ENCODE measurements at places on chromosomes 16 and 17.
A peak's percentile ranks its signal among the peaks of the same experiment; 100 is the strongest.

DNA sequence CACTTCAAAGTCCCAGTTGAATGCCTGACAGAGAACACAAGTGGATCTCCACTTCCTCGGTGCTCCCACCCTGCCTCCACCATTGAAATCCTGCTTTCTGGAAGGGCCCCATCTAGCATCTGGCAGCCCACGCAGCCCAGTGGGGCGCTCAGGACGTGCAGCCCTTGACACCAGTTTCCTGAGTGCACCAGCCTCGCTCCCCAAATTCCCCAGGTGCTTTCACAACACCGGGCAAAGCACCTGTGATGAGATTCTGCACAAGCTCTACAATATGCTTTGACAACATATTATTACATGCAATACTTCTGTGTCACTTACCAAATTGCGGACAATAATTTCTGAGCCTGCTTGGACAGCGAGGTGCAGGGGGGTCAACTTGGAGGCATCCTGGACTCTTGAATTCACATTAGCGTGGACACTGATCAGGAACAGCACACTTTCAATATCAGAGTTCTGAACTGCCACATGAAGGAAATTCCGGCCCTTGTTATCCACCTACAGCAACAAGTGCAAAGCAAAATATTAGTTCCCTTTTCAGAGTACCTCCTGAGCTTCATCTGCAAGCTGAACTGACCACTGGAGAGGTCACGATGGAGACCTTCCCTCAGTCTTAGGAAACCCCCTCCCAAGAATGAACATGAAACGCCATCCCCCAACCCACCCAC is 33.9 kb downstream of the CYB5D2 start:
- no peak for DNase-seq

- DNase-seq = no peak
Observed at GRCh38 chr17:41340934-41341861, 9.4 kb downstream of the KRT33A start.

DNA sequence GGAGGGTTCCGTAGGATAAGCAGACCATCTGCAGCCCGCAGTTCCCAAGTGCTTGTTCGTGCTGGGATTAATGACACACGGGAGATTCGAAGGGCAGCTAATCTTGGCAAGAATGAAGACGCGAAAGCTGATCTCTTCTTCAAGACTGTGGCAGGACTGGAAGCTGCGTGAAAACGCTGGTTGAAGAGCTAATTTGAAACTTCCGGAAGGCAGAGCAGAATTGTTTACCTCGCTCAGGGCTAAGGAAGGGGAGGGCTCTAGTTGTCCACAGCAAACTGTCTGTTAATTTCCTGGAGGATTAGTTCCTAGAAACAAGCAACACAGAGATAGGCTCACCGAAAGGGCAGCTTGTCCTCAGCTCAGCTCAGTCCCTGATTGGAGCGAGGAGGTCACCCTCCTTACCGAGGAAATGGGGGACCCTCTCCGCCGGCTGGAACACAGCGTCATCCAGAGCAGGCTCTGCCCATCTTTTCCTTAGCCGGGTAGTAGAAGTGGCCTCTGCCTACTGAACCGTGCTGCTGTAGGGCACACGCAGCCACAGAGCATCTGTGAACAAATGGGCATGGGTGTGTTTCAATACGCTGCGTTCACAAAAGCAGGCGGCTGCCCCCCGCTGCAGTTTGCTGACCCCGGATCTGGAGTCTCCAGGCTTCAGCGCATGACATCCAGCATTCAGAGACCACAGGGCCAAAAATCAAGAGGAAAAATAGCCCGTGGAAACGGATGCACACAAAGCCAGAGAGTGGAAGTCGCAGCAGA is 16.7 kb upstream of the BAIAP2 start:
- no peak for DNase-seq

DNA sequence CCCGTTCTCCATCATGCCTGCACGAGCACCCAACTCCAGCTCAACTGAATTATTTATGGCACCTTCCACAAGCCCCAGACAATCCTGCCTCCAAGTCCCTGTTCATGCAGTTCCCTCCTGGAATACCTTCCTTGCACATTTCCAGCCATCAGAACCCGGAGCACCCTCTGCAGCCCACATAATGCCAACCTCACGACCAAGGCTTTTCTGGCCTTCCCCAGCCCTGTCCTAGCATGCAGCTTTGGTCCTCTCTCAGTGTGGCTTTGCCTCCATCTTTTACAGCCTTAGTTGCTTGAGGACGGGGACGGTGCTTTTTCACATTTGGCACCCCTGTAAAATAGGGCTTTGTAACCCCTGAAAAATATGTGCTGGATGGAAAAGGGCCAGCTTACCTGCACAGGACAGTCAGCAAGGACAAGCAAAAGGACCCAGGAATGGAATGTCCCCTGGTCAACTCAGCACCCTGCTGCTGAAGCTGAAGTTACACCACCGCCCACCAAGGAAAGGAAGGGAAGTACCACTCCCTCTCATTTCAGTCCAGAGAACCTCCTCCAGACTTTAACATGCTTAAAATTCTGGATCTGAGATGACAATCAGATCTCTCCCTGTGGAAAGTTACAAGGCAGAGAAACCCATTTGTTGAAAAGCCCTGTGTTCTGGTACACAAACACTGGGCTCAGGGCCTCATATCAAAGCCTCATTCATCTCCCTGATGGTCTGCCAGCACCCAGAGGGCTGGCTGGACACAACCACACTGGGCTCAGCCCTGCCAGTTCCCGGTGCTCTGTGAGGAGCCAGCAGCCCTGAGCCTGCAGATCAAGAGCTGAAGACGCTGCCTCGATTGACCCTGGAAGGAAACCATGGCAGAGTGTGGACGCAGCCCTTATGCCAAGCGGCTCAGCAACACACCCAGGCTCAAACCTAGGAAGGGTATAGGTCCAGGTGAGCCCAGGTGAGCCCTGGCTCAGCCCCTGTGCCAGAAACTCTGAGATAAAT is 2.9 kb downstream of the SLC39A11 start:
- no peak for DNase-seq

DNA sequence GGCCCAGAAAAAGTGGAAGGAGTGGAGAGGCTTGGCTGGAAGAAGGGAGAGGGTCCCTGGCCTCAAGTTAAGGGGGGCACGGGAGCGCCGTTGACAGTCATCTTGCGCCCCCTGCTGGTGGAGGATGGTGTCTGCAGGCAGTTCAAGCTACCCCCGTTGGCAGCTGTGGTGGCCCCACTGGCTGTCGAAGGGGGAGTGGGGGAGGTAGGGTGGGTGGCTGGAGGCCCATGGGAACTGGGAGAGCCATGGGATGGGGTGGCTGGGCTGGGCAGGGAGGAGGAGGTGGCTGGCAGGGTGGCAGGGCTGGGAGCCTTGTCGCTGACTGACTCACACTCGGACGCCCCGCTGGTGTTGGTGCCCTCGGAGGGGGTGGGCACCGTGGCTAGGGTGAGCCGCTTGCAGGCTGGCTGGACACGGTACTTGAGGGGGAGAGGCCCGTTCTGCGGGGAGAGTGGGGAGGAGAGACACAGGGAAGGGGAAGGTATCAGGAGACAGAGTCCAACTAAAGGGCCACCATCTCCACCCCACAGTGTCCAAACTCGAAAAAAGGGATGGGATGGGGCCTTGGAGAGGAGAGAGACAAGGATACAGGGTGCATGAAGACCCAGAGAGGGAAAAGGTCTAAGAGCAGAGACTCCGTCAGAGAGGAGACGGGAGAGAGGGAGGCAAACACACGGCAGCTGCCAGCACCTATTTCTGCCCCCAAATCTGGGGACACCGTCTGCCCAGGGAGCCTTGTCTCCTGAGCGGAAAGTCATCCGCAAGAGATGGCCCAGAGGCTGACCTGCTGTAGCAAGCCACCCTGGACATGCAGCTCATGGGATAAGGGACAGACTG is 5.2 kb downstream of the CISD3 start:
- peak; percentile 34 for DNase-seq

GRCh38 chr17:42653179-42654124 is 5.6 kb upstream of the TUBG2 start:
- no peak for DNase-seq

DNA sequence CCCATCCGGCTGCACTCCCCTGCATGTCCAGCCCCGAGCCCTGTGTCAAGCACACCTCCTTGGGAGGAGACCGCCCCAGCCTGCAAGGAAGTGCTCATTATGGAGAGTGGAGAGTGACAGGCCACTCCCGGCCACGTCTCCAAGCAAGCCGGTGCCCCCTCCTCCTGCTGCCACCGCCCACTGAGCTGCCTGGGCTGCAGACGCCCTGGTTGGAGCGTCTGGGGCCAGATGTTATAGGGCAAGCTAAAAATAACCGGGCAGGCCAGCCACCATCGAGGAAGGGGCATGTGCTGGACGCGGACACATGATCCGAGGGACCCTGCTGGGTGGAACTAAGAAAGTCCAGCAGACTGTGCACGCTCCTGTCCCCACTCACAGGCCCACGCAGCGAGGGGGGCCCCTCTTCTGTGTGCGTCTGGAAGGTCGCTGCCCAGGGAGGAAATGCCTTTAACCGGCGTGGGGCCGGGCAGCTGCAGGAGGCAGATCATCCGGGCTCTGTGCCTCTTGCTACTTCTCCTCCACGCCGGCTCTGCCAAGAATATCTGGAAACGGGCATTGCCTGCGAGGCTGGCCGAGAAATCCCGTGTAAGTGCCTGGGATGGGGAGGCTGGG is at the start of gene WFDC1:
Gene WFDC1, plus strand, starts transcription at position 348 of the 612 bp plus-strand sequence. Its CDS starts 94 bp downstream, at position 442.
- no peak for DNase-seq

DNA sequence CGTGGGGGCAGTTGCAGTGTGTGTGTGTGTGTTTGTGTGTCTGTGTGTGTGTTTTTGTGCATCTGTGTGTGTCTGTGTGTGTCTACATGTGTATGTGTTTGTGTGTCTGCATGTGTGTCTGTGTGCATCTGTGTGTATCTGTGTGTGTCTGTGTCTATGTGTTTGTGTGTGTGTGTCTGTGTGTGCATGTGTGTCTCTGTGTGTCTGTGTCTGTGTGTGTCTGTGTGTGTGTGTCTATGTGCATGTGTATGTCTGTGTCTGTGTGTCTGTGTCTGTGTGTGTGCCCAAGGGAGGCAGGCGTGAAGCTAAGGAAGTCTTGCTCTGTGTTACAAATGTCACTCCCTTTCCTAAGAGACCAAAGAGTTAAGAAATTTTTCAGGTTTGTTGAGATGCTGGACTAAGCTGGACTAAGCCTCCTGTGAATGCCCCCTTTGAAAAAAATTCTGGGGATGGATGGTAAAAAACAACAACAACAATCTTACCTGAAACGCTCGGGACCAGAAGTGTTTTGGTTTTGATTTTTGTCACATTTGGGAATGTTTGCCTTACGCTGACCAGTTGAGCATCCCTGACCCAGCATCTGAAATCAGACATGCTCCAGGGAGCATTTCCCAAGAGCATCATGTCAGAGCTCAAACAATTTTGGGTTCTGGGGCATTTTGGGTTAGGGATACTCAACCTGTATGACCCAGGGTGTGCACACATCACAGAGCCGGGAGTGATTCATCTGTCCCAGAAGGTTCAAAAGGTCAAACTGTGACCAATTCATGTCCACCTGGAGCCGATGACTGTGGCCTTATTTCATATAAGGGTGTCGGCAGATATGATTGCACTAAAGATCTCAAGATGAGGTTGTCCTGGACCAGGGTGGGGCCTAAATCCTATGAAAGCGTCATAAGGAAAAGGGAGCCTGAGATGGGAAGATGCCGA is 48.6 kb upstream of the ZNF469 start:
- DNase-seq = peak; percentile 31

DNA sequence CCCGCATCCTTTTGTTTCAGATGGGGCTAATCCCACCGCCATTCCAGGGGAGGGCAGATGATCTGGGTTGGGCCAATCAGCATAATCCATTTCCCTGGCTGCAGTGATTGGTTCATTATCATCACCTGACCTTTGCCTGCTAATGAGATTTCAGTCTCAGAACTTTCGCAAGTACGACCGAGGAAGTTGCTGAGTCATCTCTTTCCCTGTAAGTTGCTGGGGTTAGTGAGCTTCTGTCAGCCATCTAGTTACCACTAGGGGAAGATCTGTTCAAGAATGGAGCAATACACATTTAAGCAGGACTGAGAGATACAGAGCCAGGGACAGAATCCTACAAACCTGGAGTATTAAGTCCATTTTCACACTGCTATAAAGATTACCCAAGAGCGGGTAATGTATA is 65.3 kb upstream of the NUDT7 start:
- peak; percentile 84 for DNase-seq

DNA sequence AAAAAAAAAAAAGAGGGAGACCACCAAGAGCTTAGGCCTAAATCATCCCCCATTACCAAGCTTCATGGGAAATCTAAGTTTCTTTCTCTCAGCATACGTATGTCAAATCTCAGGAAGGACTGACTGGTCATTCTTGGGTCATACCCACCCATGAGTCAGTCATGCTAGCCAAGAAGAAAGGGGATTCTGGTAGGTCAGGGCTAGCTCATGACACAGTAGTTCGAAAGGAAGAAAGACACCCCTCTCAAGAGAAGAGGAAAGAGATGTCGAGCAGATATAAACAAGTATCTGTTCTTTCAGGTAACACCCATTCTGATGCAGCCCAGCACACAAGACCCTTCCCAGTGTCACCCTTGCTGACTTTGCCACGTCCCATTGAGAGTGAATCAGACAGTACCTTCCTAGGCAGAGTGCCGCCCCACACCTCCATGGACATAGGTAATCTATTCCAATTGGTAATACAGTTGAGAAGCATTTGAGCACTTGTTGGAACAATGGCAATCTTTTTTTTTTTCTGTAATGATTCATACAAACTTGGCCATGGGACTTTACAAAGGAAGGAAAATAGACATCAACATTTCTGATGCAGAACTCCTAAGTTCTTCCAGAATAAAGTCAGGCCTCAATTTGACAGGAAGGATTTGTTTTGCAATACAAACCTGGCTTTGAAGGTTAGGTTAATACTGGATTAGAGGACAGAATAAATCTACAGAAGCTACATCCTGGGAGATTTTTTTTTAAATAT is 38.2 kb downstream of the COPRS start:
- no peak for DNase-seq

- DNase-seq = no peak
Observed at GRCh38 chr16:4412159-4412558, 4.2 kb downstream of the CORO7 start.

DNA sequence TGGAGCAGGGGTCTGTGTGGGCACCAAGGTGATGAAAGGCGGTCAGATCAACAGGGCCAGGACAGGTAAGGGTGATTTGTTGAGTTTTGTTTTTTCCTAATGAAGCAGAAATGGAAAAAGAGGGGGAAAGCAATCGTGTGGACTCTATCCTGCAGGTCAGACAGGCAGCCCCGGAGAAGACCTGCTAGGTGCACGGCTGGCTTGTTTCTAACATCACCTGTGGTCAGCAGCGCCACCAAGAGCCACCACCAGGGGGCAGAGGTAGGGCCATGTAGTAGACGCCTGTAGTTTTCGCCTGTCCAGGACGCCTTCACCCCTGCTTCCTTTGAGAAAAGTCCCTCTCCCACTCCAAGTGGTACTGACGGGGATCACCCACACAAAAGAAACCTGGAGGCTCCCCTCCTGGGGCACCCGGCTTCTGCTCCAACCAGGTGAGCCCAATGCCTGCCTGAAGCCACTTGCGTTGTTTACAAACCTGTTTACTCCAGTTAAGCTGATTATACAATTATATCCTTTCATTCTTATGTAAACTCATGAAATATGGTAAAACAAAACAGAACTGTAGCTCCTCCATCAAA is 54.2 kb upstream of the SEC14L1 start:
- peak; percentile 61 for DNase-seq

GRCh38 chr16:74874912-74875546 is 100.4 kb upstream of the FA2H start:
- peak; percentile 55 for DNase-seq

Measured in Caki2 (cell line).